Fibroblast of skin of right quadriceps (primary cell): ENCODE measurements at places on chromosomes 1 and 21.
A peak's percentile ranks its signal among the peaks of the same experiment; 100 is the strongest.

DNA sequence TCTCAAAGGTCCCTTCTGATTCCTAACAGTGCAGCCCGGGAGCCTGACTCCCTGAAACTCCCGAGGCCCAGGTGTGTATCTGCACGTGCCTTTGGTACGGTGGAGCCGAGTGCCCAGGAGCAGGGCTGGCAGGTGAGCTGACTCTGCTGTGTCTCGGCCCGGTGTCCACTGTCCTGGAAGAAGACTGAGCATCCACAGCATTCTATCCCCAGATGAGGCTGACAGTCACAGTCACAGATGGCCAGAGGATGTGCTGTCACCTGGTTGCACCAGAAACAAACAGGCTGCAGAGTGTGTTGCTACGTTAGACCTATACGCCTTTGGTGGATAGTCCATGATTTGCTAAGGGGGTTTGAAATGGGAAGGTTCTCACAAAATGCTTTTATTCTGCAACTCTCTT, 9.8 kb downstream of the ETV3L start:
- no peak for DNase-seq

GRCh38 chr21:27580276-27580675, 613.4 kb upstream of the ADAMTS5 start:
- DNase-seq = peak; percentile 53

GRCh38 chr1:210910020-210910575, 223.8 kb downstream of the KCNH1 start:
- DNase-seq = no peak

GRCh38 chr1:145991735-145992412, 4.5 kb downstream of the TXNIP start:
- no peak for DNase-seq

GRCh38 chr21:21688889-21689288, 690.7 kb downstream of the NCAM2 start:
- peak; percentile 31 for DNase-seq

- no peak for DNase-seq
Measured at GRCh38 chr1:91523482-91523881, 22.8 kb downstream of the CDC7 start.

DNA sequence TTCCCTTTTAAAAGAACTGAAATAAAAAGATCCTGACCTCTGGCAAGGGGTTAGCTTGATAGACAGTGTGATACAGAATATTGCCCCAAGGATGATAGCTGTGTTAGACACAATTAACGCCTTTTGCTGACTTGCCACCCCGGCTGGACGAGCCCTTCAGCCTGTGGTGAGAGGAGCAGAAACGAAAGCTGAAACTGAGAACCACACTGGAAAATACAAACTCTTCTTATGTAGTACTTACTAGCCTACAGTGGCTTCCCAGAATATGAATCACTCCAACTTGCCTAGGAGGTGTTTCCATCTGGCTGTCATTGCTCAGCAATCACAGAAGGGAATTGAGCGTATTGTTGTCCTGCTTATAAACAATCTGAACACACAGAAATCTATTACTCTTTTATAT, 22.9 kb downstream of the SAMSN1 start:
- no peak for DNase-seq

DNA sequence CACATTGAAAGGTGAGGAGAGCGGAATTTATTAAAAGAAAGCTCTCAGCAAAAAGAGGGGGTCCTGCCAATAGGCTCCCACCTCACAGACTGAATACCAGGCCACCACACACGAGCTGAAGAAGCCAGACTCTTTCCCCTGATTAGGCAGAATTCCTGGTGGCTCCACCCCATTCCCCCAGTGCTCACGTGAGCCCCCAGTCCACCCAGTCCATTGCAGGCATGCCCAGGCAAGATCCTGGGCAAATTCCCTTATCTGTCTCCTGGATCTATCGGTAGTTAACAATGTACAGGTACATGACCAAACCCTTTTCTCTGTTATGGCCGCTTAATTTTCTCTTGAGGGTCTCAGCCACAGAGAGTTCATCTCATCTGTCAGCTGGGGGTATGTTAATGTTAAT, 54.6 kb upstream of the BTG3 start:
- no peak for DNase-seq

DNA sequence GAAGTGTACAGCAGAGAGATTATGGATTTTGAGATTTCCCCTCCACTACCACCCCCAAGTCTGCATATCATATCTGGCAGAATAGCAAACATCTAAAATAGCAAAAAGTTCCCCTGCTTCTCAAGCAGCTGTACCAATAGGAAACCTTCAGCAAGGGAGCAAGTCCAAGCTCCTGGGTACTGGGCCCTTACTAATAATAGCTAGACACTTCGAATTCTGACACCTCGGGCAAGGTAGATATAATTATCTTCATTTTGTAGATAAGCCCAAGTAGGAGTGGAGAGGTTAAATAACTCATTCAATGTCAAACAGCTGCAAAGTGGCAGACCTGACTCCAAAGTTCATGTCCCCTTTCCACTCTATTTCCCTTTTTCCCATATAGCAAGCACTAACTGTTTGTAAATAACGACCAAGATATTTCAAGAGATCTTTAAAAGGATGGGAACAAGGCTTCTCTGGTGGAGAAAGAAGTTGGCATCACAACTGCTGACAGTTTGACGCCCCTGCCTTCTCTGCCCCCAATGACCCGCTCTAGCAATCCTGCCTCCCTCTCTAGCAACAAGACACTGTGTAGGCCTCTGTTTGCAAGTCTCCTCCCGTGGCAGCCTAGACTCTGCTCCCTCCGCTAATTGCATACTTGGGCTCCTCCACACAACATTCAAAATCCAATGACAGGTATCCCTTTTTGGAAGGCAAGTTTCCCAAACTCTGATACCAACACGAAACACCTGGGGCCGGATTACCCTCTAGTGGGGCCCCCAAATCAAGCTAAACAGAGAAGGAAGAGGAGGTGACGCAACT, 18.7 kb upstream of the ADAR start:
- DNase-seq = no peak

- DNase-seq = no peak
Measured at GRCh38 chr1:187840557-187840956, 1011.8 kb downstream of the PLA2G4A start.

GRCh38 chr1:156668801-156669637, 8.2 kb downstream of the NES start:
- DNase-seq = no peak

DNA sequence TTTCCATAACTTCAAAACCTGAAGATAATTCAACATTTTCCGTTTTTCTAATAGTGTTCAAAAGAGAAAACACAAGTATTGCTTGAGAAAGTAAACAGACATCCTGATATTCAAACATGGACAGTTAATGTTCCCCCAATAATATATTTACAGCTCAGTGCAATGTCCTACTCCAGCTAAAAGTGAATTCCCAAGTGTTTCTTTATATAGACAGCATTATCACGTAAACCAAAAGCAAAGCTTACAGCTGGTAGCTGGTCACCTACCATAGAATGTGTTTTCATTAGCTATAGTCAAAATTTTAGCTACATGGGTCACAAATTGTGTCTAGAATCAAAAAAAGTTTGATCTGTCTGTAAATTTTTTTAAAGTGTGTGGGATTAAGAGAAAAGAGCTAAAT, 34.9 kb downstream of the WLS start:
- DNase-seq = no peak

DNA sequence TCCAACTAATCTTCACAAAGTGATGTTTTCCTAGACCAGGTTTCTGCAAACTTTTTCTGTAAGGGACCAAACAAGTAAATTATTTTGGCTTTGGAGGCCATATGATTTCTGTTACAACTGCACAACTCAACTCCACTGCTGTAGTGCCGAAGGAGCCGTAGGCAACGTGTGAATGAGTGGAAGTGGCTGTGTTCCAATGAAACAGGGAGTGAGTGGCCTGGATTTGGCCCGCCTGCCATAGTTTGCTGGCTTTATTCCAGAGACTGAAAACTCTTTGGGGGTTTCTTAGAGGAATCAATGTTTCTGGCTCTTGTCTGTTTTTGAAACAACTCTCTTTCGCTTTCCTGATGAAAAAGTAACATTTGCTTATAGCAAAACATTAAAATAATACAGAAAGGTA, 12.6 kb upstream of the ACTL8 start:
- peak; percentile 42 for DNase-seq

GRCh38 chr1:175133673-175134435, 58.7 kb downstream of the KIAA0040 start:
- DNase-seq = peak; percentile 22

- DNase-seq = no peak
Measured at GRCh38 chr21:26140926-26141325, 29.6 kb downstream of the APP start.

- no peak for DNase-seq
Measured at GRCh38 chr1:154998201-154998780, 4.3 kb upstream of the ZBTB7B start.

- DNase-seq = no peak
Measured at GRCh38 chr1:33302325-33302724, 18.6 kb downstream of the A3GALT2 start.

DNA sequence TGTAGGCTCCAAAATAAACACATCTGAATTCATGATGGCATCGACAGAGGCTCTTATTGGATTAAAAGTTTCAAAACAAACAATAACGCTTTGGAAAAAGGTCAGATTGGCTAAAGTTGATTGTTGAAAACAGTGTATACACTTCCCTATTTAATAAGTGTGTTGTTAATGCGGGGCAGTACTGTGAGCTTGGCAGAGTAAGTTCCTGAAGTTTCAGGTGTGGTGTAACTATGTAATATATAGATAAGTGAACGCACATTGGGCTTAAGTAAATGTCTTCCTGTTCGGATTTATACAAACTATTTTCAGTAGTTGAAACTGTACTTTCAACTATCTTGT, 810 bp downstream of the ZBTB37 start:
- DNase-seq = no peak

- no peak for DNase-seq
Measured at GRCh38 chr1:18188820-18189517, 81.4 kb downstream of the IGSF21 start.

- no peak for DNase-seq
Measured at GRCh38 chr1:18419113-18419844, 61.5 kb upstream of the KLHDC7A start.

DNA sequence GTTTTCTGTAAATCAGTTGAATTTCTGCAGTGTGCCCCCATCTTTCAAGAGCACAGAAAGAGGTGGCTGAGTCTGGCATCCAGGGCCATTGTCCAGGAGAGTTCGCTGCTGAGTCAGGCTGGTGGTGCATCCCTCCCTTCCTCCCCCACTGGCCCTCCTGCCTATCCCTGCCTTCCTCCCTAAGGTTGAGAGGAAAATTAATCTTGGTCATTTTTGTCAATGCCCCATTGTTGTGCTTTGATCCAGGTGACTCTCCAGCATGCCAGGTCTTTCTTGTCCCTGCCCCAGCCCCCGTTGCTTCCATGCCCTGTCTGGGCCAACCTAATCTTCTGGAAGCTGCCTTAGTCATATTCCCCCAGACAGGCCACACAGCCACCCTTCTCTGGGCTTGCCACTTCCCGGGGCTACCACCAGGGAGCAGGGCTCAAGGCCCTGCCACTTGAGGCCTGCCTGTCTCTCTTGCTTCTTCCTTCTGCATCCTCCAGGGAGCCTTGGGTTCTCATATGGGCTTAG, 26.6 kb downstream of the PROK1 start:
- no peak for DNase-seq

DNA sequence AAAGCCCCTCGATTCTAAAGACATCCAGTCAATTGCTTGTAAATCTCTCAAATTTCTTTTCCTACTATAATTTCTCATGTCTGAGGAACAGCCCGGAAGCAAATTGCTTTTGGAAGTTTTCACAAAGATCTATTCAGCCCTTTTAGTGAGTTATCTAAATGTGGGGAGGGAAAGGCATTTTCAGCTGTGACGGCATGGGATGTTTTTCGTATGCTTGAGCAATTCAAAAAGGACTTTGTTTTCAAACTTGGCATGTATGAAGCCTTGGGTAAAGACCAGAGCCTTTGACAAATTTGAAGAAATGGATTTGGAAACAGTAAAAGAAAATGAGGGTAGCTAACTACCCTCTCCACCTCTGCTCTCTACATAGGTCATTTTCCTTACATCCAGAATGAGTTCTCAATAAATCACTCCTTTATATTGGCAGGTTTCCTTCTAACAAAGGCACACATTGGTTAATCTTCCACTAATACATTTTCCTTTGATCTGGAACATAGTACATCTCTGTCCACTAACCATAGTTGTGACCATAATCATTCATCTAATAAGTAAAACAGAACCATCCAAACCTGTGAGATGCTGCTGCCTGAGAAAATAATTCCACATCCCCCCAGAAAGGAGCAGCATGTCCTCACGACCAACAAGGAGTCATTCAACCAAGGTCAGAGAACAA, 66.1 kb upstream of the ADAM30 start:
- no peak for DNase-seq

DNA sequence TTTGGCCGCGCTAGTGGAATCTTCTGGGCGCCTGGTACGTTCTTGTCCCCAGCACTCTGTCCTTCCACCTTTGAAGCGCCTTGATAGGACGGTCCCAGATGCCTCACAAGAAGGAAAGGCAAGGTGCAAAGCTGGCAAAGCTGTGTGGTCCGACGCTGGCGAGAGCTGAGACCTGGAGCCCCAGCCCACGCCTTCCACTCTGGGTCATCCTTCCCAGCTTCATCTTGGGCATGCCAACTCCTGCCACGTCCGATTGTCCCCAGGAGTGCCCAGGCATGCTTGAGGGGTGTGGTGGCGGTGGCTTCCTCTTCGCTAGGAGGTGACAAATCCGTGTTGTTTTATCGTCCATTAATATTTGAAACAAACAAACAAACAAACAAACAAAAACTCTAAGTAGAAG, 123.9 kb upstream of the DPYD start:
- no peak for DNase-seq

- no peak for DNase-seq
Measured at GRCh38 chr1:10841118-10841517, 44.7 kb upstream of the CASZ1 start.

- no peak for DNase-seq
Measured at GRCh38 chr1:160837558-160838205, 25.0 kb downstream of the CD244 start.

- DNase-seq = peak; percentile 10
Measured at GRCh38 chr1:3564921-3565831, 46.1 kb downstream of the MEGF6 start.

- no peak for DNase-seq
Measured at GRCh38 chr1:32761936-32762335, 55.2 kb downstream of the YARS1 start.

- DNase-seq = no peak
Measured at GRCh38 chr21:44359396-44359795, 6.0 kb downstream of the TRPM2 start.

DNA sequence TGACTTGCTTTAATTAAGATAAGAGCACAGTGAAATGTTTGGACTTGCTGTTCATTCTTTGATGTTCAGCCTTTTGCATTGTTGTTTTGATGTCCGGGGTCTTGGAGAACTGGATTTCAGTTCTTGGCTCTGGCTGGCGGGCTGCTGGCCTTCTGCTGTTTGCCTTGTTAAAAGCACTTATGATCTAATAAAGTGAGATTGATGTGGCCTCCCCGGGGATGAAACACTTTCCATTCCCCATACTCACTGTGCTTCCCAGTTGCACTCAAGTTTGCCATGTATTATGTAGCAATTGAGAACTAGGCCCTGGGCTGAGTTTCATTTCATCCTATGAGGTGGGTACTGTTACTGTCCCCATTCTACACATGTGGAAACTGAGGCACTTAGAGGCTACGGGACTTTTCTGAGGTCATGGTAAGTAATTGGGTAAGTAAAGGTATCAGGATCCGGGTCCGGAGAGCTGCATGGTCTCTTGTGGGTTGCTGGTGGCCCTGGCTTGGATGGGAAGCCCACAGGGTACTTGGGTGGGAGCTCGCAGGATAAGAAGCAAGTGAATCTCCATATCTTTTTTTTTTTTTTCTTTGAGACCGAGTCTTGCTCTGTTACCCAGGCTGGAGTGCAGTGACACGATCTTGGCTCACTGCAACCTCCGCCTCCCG, 127.7 kb upstream of the ZBTB40 start:
- DNase-seq = no peak

GRCh38 chr1:12150456-12151200, 16.2 kb upstream of the TNFRSF1B start:
- DNase-seq = no peak
